ENCODE measurements at places on chromosomes 16 and 17. TPM values are rescaled to one million over a fixed set of nuclear protein-coding genes. Genes with fewer than 3 reads are reported as not detected.
A peak's percentile ranks its signal among the peaks of the same experiment; 100 is the strongest.

Gene FCSK
- total RNA-seq, result 14.8 TPM

Gene TMC6
- 33.7 TPM for total RNA-seq

- no peak for DNase-seq
These were observed 2.7 kb upstream of the AMFR start for GRCh38 chr16:56428091-56428490.

GRCh38 chr17:19010729-19011505 is 6.4 kb upstream of the FAM83G start:
- no peak for DNase-seq

- peak; percentile 62 for DNase-seq
These were observed 169.5 kb downstream of the C16orf78 start for GRCh38 chr16:49542946-49543630.

GRCh38 chr16:83116274-83116892 is 489.6 kb downstream of the CDH13 start:
- DNase-seq, result no peak

DNA sequence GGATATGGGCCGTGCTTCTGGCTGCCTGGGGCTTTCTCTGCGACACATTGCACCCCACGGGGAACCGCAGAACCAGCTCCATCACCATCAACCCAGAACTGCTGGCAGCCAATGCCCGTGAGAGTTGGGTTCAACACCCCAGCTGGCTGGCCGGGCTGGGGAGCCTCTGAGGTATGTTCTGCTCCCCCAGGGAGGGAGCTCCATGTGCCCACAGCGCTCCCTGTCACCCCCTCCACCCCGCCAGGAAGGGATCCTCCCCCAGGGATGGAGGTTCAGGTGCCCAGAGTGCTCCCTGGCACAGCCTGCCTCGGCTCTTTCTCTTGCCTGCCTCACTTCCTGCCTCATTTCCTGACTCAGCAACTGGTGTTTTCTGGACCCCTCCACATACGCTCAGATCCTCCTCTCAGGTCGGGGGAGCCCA is 24.2 kb upstream of the MPRIP start:
- no peak for DNase-seq

DNA sequence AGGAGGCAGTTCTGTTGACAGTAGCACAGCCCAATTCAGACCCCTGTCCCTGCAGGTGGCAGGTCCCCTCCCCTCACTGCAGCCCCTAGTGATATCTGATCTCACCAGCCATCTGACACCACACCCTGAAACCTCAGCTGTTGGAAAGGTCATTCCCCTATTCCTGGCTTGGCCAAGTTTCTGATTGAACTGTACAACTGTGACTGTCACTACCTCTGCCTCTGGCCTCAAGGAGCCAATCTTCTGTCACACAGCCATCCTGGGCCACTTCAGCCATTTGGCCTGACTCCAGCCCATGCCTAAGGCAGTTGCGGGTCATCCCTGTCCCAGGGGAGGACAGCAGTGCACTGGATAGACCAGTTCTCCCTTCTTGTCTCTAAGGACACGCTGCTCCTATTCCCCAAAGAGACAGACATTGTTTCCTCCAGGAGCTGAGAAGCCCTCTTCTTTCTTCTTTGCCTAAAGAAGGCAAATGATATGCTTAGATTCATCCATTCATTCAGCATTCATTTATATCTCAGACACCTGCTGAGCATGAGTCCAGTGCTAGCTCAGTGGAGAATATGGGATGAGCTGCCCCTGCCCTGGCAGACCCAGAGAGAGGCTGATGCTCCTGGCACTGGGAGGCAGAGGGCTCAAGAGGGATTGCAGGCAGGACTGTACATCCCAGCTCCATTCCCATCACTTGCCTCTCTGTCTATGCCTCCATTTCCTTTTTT is 4.6 kb upstream of the ALDOA start:
- DNase-seq, result no peak

DNA sequence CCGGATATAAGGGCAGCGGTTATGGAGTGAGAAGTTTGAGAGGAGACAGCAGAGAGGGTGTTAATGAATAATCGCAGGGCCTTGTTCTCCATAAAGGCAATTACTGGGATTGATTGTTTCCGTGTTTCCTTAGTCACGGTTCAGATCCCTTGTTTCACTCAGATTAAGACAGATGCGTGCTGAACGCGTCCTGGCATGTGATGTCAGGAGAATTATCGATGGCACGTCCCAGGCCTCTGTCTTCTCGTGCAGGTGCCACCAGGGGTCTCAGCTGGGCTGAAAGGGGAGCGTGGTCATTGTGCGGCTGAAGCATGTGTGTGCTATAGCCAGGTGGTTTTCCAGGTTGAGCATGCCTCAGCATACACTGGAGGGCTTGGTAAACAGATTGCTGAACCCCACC is 142.4 kb upstream of the NOL11 start:
- no peak for DNase-seq

DNA sequence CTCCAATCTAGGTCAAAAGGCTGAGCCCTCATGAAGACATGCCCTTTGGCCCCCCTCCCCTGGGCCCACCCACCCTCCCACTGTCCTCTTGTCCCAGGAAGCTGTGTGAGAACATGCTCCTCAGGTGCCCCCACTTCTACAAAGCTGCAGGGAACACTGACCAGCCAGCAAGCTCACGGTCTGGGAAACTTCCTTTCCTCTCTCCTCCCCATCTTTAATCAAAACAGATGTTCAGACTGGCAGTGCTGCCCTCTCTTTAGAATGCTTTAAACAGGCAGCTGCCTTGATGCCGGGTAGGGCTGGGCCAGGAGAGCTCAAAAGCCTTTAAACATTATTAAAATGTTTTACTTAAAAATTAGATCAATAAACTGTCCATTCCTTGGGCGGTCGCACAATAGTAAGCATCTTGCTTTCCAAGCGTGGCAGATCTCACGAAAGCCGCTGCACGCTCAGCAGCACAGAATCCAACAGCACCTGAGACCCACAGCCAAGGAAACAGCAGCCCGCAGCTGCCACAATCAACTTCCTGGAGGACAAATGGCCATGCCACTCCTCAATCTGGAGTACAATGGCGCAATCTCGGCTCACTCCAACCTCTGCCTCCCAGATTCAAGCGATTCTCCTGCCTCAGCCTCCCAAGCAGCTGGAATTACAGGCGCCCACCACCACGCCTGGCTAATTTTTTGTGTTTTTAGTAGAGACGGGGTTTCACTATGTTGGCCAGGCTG is 399.2 kb downstream of the SLC39A11 start:
- DNase-seq, result no peak

Gene RNF222
- total RNA-seq, result not detected

GRCh38 chr17:8628609-8629169 is 1.8 kb downstream of the MYH10 start:
- no peak for DNase-seq

DNA sequence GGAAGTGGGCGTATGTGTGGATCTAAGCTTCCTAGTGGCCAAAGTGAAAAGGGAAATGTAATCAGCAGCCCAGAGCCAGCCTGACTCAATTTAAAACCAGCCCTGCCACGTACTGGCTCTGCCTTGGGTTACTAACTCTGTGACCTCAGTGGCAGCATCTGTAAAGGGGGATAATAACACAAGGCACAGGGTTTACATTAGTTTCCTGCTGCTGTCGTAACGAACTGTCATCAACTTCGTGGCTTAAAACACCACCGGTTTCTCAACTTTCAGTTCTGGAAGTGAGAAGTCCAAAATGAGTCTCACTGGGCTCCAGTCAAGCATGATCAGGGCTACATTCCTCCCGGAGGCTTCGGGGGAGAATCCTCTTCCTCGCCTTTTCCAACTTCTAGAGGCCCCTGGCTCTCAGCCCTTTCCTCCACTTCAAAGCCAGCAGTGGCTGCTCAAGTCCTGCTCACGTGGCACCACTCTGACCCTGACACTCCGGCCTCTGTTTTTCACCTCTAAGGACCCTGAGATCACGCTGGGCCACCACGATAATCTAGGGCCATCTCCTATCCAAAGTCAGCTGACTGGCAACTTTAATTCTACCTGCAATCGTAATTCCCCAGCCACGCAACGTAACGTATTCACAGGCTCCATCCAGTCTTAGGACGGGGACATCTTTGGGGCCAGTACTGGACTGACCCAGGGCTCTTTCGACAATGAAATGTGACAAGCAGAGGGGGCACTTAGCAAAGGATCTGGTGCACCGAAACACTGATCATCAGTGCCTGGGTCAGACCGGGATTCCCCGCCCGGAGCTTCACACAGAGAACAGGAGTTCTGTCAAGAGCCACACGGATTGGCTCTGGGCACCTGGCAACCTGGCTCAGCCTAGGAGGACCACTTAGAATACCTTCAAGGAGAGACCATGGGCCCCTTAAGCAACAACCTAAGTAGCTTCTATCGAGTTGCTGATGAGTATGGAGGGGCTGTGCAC is 14.5 kb downstream of the TMC6 start:
- peak; percentile 45 for DNase-seq

GRCh38 chr17:75270966-75271232 is at the start of gene MIF4GD:
Gene MIF4GD, minus strand, starts transcription at chr17:75271231. Its CDS starts 1,036 bp downstream, at chr17:75270195.
- no peak for DNase-seq

GRCh38 chr17:7855660-7856010 is 769 bp downstream of the TMEM88 start:
- peak; percentile 82 for DNase-seq

- DNase-seq, result peak; percentile 89
These were observed 19.9 kb upstream of the JPH3 start for GRCh38 chr16:87582216-87582965.

Gene ANKRD40CL
- total RNA-seq, result not detected

Gene MMP15
- 5.9 TPM for total RNA-seq

Gene NOXO1
- total RNA-seq, result not detected

DNA sequence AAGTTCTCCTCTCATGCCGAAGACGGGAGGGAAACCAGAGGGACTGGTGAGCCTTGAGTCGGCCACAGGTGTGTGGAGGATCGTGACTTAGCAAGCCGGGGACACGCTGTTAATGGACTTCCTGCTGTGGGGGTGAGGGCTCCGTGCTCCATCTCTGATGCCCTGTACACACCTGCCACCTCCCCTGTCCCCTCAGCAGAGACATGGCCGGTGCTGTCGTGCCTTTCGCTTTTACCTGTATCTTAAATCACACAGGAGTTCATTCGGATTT is 75.9 kb upstream of the ZNF750 start:
- DNase-seq, result no peak

- no peak for DNase-seq
These were observed 26.2 kb upstream of the FOXK2 start for GRCh38 chr17:82493226-82493781.

Gene AGRP
- not detected for total RNA-seq

Gene SCARF1
- total RNA-seq, result 31.6 TPM
